ENCODE measurements at places on chromosomes 2 and 18. TPM values are rescaled to one million over a fixed set of nuclear protein-coding genes. Genes with fewer than 3 reads are reported as not detected.

The RBM44 gene
- not detected for polyA plus RNA-seq

DNA sequence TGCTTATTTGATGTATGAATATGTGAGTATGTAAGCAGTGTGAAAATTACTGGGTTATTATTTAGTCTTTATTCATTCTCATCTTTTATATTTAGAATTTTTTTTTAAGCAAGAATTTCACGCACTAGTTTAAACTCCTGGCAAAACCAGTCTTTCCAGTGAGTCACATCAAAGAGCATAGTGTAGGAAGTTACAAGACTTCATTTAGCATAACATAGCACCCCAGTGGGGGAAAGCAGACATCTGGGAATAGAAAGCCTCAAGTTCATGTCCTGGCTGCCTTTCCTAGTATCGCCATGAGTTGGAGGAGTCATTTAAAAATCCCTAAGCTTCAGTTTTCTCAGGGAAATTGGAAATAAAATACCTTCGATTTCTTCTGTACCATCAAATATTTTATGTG lies 408.3 kb downstream of the NUP35 start:
- no peak overlapping the region for H3K27ac ChIP-seq
- H3K4me3 ChIP-seq = no peak overlapping the region
- no peaks in the 10 kb centered on the region for H3K4me1 ChIP-seq

The CLEC4F gene
- polyA plus RNA-seq = not detected

GRCh38 chr2:100615886-100616285 lies 53.1 kb downstream of the PDCL3 start:
- DNase-seq = no peak

The ALPP gene
- not detected for polyA plus RNA-seq

GRCh38 chr2:31347750-31348149 lies 66.8 kb downstream of the XDH start:
- no peak overlapping the region for H3K27ac ChIP-seq
- H3K4me3 ChIP-seq = no peak overlapping the region
- no peak for DNase-seq
- H3K4me1 ChIP-seq = no peaks in the 10 kb centered on the region

The TUBA3E gene
- polyA plus RNA-seq = not detected

GRCh38 chr2:208872591-208872990 lies 466.0 kb downstream of the PTH2R start:
- H3K4me1 ChIP-seq = no peaks in the 10 kb centered on the region
- no peak for DNase-seq
- H3K4me3 ChIP-seq = no peak overlapping the region
- H3K27ac ChIP-seq = no peak overlapping the region
- H3K27me3 ChIP-seq = no peaks in the 10 kb centered on the region

The SNED1 gene
- 0.24 TPM for polyA plus RNA-seq

DNA sequence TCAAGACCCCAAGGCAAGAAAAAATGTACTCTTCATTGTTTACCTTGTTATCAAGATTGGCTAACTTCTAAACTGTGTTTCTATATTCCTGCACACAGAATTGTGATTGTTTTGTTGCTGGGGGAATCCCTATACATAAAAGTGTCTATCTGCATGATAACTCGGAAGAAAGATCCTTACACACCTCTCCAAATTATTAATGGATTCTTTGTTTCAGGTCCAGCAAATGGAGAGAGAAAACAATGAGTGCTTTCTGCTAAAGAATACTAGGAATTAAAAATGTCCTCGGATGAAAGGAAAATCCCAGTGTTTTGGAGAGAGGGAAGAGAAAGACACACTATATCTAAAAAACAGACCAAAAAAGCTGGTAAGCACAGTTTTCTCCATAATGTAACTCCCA lies 6.2 kb upstream of the DAPL1 start:
- peaks cover 6% of the 10 kb centered on the region for H3K4me1 ChIP-seq
- no peak overlapping the region for H3K27ac ChIP-seq
- no peak overlapping the region for H3K4me3 ChIP-seq
- no peaks in the 10 kb centered on the region for H3K36me3 ChIP-seq
- DNase-seq = no peak

GRCh38 chr2:232815569-232815968 lies 39.2 kb upstream of the KCNJ13 start:
- H3K36me3 ChIP-seq = peaks cover 27% of the 10 kb centered on the region
- H3K27ac ChIP-seq = no peak overlapping the region
- no peaks in the 10 kb centered on the region for H3K27me3 ChIP-seq
- no peaks in the 10 kb centered on the region for H3K4me1 ChIP-seq
- no peak overlapping the region for H3K4me3 ChIP-seq
- no peak for DNase-seq

DNA sequence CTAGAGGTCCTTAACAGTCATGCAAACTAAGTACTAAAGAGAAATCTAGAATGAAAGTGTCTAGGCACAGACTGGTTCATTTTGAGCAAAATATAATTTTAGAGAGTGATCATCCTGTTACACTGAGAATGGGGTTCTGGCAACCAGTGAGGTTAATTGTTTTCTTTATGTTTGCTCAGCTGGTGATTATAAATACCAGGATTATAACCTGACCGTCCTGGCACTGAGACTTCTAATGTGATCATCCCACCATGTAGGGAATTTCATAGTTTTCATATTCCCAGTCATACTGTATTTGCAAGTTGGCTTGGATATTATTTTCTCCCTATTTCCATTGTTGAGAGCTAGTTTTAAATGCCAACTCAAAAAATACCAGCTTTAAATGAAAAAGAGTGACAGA lies 852.5 kb upstream of the LRATD1 start:
- H3K36me3 ChIP-seq = no peaks in the 10 kb centered on the region
- no peaks in the 10 kb centered on the region for H3K27me3 ChIP-seq
- H3K4me3 ChIP-seq = no peak overlapping the region
- H3K4me1 ChIP-seq = no peaks in the 10 kb centered on the region
- no peak overlapping the region for H3K27ac ChIP-seq

The EVX2 gene
- not detected for polyA plus RNA-seq

DNA sequence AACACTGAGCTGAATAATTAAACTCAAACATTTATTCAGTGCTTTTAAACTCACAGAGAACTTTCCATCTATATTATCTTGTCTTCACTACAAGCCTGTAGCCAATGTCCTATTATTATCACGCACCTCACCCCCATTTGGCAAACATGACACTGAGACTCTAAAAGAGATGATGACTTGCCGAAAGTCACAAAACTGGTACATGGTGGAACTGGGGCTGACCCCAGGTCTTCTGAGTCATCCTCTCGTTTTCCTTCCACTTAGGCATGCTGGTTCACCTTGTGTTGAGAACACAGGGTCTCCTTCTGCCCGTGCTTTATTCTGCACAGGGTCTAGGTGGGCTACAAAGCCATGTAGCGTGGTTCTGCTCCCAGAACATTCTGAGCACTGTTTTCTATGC lies 230.0 kb upstream of the MGAT5 start:
- no peaks in the 10 kb centered on the region for H3K36me3 ChIP-seq
- H3K4me1 ChIP-seq = peaks cover 20% of the 10 kb centered on the region
- no peak overlapping the region for H3K27ac ChIP-seq
- H3K27me3 ChIP-seq = peaks cover 9% of the 10 kb centered on the region

- H3K4me1 ChIP-seq = no peaks in the 10 kb centered on the region
- H3K27ac ChIP-seq = no peak overlapping the region
- DNase-seq = no peak
- H3K4me3 ChIP-seq = no peak overlapping the region
- H3K36me3 ChIP-seq = no peaks in the 10 kb centered on the region
Observed at GRCh38 chr18:63472380-63472779, 4.4 kb upstream of the SERPINB5 start.

GRCh38 chr2:107132070-107132469 lies 246.1 kb upstream of the ST6GAL2 start:
- H3K27ac ChIP-seq = no peak overlapping the region
- H3K4me1 ChIP-seq = no peaks in the 10 kb centered on the region
- no peaks in the 10 kb centered on the region for H3K36me3 ChIP-seq
- H3K27me3 ChIP-seq = no peaks in the 10 kb centered on the region

DNA sequence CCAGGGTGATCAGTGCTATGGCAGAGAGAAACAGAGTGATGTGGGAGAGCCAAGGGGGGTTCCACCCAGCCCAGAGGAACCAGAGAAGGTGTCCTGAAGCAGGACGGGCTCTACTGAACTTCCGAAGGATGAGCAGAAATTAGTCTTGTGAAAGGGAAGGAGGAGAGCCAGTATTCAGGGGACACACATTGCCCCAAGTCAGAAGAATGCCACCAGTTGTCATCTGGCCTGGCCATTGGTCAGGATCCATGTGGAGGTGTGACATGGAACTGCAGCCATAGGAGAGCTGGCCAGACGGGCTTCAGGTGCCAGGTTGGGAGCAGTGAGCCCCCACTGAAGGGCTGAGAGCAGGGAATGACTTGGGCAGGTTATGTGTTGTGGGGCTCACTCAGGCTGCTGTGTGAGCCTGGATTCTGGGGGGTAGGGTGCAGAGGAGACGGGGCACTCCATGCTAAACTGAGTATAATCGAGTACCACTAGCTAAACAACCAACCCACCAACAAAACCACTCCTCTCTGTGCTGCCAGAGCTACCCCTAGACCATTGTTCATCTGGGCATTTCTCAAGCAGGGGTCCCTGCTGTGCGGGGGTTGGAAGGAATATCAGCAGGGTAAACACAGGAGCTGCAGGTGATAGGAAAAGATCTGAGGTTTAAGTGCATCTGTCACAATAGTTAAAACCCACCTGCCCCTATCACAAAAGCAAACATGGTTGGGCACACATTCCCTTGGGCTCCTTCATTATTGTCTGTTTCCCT lies 25.3 kb downstream of the MARCO start:
- H3K36me3 ChIP-seq = no peaks in the 10 kb centered on the region
- peaks cover 4% of the 10 kb centered on the region for H3K27me3 ChIP-seq
- no peak overlapping the region for H3K27ac ChIP-seq
- H3K4me3 ChIP-seq = no peak overlapping the region

GRCh38 chr2:38601463-38602135 lies 1.1 kb downstream of the HNRNPLL start:
- H3K27me3 ChIP-seq = peaks cover 17% of the 10 kb centered on the region
- DNase-seq = no peak
- peak overlapping the region; percentile 92 for H3K4me3 ChIP-seq
- H3K4me1 ChIP-seq = peaks cover 42% of the 10 kb centered on the region
- no peaks in the 10 kb centered on the region for H3K36me3 ChIP-seq

The LYG1 gene
- polyA plus RNA-seq = not detected

The ATP6V1B1 gene
- polyA plus RNA-seq = not detected

- no peaks in the 10 kb centered on the region for H3K36me3 ChIP-seq
- H3K4me1 ChIP-seq = peaks cover 11% of the 10 kb centered on the region
- H3K4me3 ChIP-seq = no peak overlapping the region
- peaks cover 35% of the 10 kb centered on the region for H3K27me3 ChIP-seq
- H3K27ac ChIP-seq = no peak overlapping the region
- no peak for DNase-seq
Observed at GRCh38 chr18:49566985-49567384, 5.1 kb downstream of the LIPG start.
